Liver (tissue), 10 donors: ENCODE measurements at places on chromosomes 4 and X.
A peak's percentile ranks its signal among the peaks of the same experiment; 100 is the strongest.

DNA sequence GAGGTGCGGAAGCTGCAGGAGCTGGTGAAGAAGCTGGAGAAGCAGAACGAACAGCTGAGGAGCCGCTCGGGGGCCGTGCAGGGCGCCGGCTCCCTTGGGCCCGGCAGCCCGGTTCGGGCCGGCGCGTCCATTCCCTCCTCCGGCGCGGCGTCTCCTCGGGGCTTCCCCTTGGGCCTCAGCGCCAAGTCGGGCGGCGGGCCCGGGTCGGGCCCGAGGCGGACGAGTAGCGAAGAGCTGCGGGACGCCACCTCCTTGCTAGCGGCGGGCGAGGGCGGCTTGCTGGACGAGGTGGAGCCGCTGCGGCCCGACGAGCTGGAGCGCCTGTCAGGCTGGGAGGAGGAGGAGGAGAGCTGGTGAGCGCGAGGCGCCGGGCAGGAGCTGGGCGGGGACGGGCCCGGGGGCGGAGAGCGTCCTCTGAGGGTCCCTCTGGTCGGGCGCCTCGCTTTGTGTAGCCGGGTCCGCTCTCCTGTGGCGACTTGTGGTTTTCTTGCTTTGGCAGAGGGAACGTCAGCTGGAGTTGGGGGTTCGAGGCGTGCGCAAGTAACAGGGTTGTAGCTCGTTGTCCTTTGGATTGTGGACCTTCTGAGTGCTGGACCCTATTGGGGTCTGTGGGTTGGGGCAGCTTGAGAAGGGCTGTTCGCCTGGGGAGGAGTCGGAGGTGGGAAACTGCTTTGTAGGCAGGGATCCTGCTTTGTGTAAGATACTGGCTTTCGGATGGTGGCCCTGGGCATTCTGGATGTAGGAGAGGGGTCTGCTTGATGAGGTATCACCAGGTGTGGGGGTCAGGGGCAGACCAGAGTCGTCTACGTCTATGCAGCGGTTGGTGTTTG, 662 bp downstream of the SLAIN2 start:
- DNase-seq: peak; percentile 76

- no peak for DNase-seq
These were observed 29.6 kb downstream of the TRIM2 start for GRCh38 chr4:153233761-153234371.

DNA sequence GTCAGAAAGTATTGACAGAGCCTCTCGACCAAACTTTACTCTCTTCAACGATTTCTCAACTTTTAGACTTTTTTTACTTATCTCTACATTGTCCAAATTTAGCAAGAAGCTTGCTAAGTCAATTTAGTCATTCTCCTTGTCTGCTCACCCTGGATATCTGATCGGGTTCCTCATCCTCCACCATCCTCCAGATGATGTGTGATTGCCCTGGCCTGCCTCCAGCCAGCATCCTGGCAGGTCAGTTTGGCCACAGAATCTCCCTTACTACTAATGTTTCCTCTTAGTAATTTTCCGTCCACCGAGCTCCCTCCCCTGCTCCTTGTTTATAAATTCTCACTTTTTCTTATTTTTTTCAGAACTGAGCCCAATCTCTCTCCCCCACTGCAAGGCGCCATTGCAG, 167.9 kb upstream of the ZFP42 start:
- DNase-seq: no peak

DNA sequence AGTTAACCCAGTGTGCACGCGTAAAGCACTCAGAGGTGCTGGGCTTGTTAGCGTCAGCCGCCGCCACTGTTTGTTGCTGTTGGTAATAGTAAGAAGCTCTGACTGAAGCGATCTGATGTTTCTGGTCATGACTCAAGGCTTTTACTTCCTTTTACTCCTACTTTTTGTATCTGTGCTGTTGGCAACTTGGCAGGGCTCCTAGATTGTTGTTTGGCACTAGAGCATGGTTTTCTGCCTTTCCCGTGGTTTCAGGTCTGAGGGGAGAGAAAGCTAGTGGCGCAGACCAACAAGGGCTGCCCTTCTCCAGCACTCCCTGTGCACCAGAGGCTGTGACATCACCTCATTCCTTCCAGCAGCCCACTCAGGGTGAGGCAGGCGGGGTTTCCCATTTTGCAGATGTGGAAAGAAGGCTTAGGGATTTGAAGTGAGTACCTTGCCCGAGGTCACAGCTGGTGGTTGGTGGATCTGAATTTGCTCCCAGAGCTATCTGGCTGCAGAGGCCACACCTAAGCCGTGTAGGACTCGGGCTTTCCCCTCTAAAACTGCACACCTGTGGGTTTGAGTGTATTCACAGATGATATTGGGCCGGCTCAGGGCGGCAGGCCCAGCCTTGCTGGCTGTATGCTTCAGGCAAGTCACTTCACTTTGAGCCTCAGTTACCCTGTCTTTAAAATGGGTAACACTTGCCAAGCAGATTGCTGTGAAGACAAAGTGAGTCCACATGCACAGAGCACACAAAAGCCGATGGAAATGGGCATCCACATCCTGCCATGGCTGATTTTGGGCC, 51.2 kb upstream of the TADA2B start:
- no peak for DNase-seq

GRCh38 chrX:2536974-2537373, 36.2 kb upstream of the DHRSX start:
- DNase-seq: no peak

DNA sequence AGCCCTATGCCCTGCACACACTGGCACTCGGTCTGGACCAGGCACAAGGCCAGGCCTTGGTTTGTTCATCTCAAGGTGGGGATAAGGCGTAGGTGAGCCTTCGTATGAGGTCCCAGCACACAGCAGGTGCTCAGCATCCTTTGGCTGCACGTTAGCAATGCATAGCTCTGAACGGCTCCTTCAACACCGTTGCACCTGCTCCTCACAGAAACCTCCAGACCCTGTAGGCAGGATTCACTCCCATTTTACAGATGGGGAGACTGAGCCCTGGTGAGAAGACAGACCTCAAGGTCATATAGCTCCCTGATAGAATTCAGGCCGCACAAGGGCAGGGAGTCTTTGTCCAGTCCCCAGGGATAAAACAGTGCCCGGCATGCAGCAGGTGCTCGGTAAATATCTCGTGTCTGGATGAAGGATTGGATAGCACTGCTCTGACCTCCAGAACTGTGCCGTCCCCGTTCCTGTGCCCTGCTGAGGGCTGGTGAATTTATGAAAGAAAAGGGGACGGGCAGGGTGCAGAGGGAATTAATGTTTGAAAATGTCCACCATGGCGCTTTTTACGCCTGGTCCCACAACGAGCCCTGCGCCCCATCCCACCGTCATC, 2.4 kb downstream of the PPP2R2C start:
- peak; percentile 24 for DNase-seq

DNA sequence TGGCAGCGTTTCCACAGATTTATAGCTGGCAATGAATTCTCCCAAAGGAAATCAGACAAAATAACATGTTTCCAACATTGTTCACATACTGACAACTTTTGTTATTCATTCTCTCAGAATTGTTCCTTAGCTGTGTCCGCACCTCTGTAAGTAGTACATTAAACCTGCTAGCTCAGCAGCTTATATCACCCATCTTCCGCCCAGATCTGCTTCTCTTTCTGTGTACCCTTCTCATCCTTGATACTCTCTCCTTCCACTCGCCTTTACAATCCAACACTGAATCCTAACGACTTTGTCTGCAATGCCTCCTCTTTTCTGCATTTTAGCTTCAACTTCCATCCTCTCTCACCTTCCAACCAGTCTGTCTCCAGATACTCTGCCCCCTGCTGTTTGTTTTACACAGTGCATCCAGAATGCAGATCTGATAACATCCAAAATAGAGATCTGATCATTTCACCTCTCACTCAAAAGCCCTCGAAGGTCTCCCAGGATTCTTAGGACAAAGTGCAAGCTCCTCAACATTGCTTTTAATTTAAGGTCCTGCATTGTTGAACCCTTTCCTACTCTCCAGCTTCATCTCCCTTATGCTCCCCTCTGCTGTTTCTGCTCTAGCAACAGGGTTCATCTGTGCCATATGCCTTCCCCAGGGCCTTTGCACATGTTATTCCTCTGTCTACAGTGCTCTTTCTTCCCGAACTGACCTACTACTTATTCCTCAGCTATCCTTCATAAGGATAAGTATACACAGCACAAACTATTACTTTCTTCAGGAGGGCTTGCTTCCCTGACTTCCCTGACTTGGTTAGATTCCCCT, 67.3 kb upstream of the VBP1 start:
- no peak for DNase-seq

DNA sequence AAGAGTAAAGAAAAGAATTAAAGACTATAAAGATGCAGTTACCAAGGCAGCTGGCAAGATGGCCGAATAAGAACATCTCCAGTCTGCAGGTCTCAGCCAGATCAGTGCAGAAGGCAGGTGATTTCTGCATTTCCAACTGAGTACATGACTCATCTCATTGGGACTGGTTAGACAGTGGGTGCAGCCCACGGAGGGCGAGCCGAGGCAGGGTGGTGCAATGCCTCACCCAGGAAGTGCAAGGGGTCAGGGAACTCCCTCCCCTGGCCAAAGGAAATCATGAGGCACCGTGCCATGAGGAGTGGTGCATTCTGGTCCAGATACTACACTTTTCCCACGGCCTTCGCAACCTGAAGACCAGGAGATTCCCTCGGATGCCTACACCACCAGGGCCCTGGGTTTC, 20.5 kb downstream of the SPIN4 start:
- DNase-seq: no peak

DNA sequence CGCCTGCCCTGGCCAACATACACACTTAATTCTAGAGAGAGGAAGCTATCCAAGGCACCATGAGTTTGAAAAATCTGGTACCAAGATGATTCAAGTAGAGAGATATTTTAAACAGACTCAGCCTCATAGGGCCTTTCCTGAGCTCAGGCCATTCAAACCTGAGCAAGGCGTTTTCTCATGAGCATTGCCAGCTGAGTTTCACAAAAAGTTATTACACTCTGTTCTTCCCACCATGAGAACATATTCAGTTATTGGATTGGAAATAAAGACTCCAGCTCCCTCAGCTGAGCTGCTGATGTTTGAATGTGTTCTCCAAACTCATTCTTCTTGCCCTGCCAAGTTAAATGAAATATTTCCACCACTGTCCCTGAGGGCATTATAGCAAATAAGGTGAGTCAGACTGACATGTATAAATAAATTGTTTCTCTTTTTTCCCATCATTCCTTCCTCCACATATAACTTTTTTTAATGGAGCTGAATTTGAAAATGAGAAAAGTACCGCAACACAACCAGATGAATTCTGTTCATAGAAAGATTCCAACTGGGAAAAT, 429.6 kb downstream of the RAB28 start:
- no peak for DNase-seq

DNA sequence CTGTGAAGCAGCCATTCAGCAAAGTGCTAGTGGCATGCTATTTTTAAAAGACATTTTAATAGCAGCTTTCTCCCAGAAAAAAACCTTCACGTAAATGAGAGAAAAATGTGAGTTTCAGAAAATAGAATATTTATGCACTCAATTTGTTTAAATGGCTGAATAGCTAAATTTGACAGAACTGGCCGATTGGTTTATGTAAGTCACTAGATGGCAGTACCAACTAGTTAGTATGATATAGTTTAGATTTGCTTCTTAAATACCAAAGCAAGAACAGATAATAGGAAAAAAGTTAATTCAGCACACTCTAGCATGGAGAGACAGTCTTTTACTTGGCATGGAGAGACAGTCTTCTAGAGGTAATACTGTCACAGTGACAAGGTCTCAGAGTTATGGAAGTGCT, 250.1 kb downstream of the SNCA start:
- no peak for DNase-seq

- no peak for DNase-seq
These were observed 258.7 kb downstream of the CXXC4 start for GRCh38 chr4:104235967-104236366.

DNA sequence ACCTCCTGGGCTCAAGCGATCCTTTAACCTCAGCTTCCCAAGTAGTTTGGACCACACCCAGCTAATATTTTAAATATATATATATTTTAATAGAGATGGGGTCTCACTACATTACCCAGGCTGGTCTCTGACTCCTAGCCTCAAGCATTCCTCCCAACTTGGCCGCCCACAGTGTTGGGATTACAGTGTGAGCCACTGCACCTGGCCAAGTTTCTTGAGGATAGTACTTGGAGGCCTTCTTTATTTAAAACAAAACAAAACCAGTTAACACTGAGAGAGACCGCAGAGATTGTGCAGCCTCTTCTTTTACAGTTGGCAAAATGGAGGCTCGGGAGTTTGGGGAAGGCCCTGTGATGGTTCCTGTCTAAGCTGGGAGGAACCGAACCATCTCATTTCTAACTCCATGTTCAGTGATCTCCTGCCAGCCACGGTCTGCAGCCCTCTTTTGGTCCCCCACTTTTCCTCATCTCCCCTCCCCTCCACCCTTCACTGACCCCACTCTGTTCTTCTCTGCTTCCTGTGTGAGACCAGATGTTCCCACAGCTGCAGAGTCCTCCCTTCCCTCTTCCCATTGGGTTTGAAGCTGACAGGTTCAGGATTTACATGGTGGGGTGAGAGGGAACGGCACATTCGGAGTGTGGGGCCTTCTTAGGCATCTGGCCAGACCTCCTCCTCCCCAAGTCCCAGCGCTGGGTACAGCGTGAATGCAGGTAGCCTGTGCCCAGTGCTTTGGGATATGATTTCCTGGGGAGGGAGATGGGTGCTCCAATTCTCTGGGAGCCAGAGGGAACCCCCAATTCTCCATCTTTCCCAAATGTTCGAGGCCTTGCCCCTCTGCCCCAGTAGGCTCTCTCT, 1.4 kb upstream of the SORCS2 start:
- no peak for DNase-seq

DNA sequence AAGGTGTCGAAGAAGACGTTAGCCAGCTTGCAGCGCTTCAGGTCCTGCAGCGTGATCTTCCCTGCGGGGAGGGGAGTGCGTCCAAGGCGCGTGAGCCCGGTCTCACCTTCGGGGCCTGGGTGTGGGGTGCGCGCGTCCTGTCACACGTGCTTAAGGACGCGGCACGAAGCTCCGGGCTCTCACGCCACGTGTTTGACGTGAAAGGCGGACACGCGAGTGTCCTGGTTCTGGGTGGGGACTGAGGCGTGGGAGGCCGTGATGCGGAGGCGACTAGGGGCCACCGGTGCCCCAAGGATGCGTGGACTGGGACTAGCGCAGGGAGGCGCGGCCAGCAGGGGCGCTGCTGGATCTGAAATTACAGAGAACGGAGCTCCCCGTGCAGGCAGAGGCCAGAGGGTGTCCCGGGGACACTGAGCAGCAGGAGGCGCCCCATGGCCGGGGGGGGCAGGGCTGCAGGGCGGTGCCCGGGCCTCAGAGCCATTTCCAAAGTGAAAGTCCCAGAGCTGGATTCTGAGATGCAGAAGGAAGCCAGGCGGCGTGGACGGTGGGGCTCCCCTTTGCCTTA, 20.3 kb upstream of the GTPBP6 start:
- no peak for DNase-seq

- DNase-seq: no peak
These were observed 857.0 kb upstream of the HTR2C start for GRCh38 chrX:113726898-113727297.

- no peak for DNase-seq
These were observed 2.7 kb downstream of the JAKMIP1 start for GRCh38 chr4:6197433-6198174.

GRCh38 chrX:24216037-24216436, 66.5 kb downstream of the ZFX start:
- DNase-seq: no peak

DNA sequence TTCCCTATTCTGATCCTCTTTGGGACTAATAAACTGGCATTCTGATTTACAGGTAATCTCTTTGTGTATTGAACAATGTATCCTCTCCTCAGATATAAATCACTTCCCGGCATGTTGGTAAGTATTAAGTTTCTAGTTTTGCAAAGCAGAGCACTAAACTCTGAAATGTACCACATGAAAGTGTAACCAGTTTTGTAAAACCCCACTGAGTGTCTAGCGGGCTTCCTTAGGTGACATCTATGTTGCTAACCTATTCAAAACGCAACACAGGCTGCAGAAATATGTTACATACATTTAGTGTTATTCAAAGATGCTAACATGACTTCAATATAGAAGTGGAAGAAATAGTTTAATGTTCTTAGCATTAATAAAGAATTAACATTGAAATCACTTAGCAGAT, 25.2 kb downstream of the DNAJB14 start:
- no peak for DNase-seq
